ENCODE measurements at places on chromosomes 16 and 17. TPM values are rescaled to one million over a fixed set of nuclear protein-coding genes. Genes with fewer than 3 reads are reported as not detected.

KRTAP2-3 gene
- polyA plus RNA-seq = 35.2 TPM

KRTAP17-1 gene
- not detected for polyA plus RNA-seq

OR4D1 gene
- not detected for polyA plus RNA-seq

HS3ST3A1 gene
- 8.8 TPM for polyA plus RNA-seq

WNK4 gene
- polyA plus RNA-seq = 15.1 TPM

CCDC200 gene
- polyA plus RNA-seq = not detected

COPRS gene
- polyA plus RNA-seq = 95.3 TPM

FA2H gene
- polyA plus RNA-seq = not detected

GP2 gene
- polyA plus RNA-seq = not detected

NOG gene
- 13.1 TPM for polyA plus RNA-seq

RGS11 gene
- polyA plus RNA-seq = 0.48 TPM

KREMEN2 gene
- polyA plus RNA-seq = 0.11 TPM

SPATA22 gene
- polyA plus RNA-seq = 0.23 TPM

NACA2 gene
- polyA plus RNA-seq = not detected

ALOX15B gene
- polyA plus RNA-seq = not detected

CNTD1 gene
- not detected for polyA plus RNA-seq

TBC1D3E gene
- not detected for polyA plus RNA-seq

ANKRD40CL gene
- not detected for polyA plus RNA-seq

ZNF276 gene
- 18.6 TPM for polyA plus RNA-seq

KRT27 gene
- polyA plus RNA-seq = not detected

MRPL58 gene
- 49.0 TPM for polyA plus RNA-seq

PLXDC1 gene
- polyA plus RNA-seq = 0.37 TPM

KCTD11 gene
- polyA plus RNA-seq = 16.4 TPM

DNAJA2 gene
- 13.1 TPM for polyA plus RNA-seq

MXRA7 gene
- polyA plus RNA-seq = 148 TPM

HIC1 gene
- 23.0 TPM for polyA plus RNA-seq

CCL3 gene
- polyA plus RNA-seq = not detected

SEZ6L2 gene
- polyA plus RNA-seq = 10.0 TPM

CMTM4 gene
- polyA plus RNA-seq = 8.3 TPM

PIMREG gene
- polyA plus RNA-seq = 36.8 TPM

TMEM114 gene
- not detected for polyA plus RNA-seq

MKS1 gene
- polyA plus RNA-seq = 11.0 TPM

SCARF1 gene
- 0.34 TPM for polyA plus RNA-seq

KRT32 gene
- 0.09 TPM for polyA plus RNA-seq

XYLT1 gene
- 9.0 TPM for polyA plus RNA-seq
